Effector memory CD4-positive, alpha-beta T cell (primary cell): ENCODE measurements at places on chromosomes 2 and 18.
A peak's percentile ranks its signal among the peaks of the same experiment; 100 is the strongest.

DNA sequence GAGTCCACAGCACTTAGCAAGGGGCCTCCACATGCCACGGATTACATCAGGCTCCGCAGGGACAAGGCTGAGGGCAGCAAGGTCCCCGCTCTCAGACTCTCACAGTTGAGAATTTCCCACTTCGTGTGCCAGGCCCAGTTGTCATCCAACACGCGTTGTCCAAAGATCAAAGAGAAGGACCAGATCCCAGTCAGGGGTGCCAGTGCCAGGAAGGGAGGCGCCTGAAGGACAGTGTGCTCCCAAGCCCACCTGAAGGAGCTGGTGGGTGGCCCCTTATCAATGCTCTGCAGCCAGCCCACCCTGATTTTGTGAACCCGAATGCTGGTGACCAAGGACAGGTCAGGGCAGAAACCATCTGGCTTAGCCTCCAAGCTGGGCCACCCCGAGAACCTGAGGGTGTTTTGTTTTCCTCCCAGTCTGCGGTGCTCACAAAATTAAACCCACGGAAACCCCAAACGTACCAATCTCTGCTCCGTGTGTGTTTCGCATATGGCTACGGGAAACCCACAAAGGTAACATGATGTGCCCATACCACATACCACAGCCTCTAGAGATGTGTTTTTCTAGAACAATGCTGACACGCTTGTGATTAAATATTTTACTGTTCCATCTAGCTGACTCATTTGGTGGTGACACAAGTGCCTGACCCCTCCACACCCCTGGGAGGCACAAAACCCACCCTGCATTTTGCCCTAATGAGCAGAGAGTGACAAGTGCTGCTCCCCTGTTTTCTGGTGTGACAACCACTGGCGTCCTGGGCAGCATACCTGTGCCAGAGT lies 24.5 kb downstream of the CRACDL start:
- no peaks in the 10 kb centered on the region for H3K27me3 ChIP-seq
- no peak overlapping the region for H3K27ac ChIP-seq
- no peak for DNase-seq
- no peak overlapping the region for H3K4me3 ChIP-seq
- H3K36me3 ChIP-seq, result no peaks in the 10 kb centered on the region

DNA sequence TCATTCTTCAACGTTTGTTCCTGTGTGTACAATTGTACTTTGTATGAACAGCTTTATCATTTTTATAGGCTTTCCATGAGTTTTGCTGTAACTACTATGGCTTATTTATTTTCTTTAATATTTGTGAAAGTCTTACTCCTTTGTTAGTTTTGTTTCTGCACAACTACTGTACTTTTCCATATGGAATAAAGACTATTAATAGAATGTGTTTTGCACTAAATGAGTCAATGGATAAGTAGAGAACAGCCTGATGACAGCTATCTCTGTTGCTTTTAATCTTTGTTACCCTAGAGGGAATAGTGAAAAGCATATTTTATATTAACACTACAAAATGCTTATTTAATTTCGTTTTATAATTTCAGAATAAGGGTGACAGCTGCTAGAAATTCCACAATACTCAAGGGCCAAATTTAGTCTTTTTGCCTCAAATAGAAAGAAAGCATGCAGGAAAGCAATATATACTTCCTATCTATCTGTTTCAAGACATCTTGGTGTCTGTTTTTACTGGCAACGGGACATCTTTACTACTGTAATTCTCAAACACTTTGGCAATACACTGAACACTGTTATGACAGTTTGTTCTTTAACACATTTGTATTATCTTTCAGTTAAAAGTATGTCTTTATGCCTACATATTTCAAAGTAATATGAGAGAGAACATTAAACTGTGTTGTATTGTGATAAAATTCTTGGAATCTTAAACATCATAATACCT lies 53.9 kb downstream of the WDSUB1 start:
- no peak overlapping the region for H3K27ac ChIP-seq
- H3K36me3 ChIP-seq, result peaks cover 6% of the 10 kb centered on the region
- H3K4me1 ChIP-seq, result no peaks in the 10 kb centered on the region
- H3K27me3 ChIP-seq, result no peaks in the 10 kb centered on the region
- no peak for DNase-seq
- H3K4me3 ChIP-seq, result no peak overlapping the region

GRCh38 chr2:199315299-199316179 lies 142.2 kb downstream of the SATB2 start:
- H3K36me3 ChIP-seq, result no peaks in the 10 kb centered on the region
- H3K27me3 ChIP-seq, result no peaks in the 10 kb centered on the region

DNA sequence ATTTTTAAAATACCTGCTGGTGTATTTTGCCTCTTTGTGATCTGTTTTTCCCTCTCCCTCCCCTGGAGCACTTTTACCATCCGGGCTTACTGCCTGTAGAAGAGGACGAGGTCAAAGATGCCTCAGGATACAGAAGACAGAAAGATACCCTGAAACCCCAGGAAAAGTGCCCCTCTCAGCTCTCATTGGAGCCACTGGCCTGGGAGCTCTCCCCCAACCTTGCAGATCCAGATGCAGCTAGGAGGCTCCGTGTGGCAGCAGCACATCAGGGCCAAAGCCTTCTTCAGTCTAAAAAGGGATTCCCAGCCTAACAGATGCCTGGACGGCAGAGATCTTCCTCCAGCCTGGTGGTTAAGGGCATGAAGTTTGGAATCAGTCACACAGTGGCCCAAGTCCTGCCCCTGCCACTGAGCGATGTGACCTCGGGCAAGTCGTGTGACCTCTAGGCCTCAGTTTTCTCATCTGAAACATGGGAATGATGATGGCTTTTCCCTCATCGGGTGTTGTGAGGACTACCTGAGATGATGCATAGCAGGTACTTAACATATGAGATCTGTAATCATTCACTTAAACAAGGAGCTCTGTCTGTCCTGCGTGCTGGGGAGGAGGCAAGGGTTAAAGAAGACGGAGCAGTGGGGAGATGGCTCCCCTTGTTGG lies 239.4 kb downstream of the DYSF start:
- H3K36me3 ChIP-seq, result no peaks in the 10 kb centered on the region
- H3K4me3 ChIP-seq, result no peak overlapping the region
- H3K27ac ChIP-seq, result no peak overlapping the region
- H3K27me3 ChIP-seq, result no peaks in the 10 kb centered on the region
- no peaks in the 10 kb centered on the region for H3K4me1 ChIP-seq
- DNase-seq, result no peak

DNA sequence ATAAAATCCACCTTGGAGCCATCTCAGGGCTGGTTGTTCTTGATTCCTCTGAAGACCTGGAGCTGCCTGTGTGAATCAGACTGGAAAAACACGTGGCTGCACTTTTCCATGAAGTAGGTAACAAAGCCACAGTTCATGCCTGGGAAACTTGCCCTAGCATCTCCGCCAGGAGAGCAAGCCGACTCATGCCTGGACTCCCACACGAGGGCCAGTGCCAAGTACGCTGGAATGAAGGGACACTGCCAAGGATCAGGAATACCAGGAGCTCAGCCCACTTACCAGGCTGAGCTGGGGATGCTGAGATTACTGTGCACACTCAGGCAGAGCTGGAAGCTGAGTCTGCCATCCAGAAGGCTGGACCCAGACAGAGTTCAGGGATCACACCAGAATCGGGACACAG lies 10.9 kb upstream of the FHL2 start:
- no peak overlapping the region for H3K27ac ChIP-seq
- H3K27me3 ChIP-seq, result peaks cover 2% of the 10 kb centered on the region
- no peak for DNase-seq
- H3K36me3 ChIP-seq, result no peaks in the 10 kb centered on the region
- no peak overlapping the region for H3K4me3 ChIP-seq

DNA sequence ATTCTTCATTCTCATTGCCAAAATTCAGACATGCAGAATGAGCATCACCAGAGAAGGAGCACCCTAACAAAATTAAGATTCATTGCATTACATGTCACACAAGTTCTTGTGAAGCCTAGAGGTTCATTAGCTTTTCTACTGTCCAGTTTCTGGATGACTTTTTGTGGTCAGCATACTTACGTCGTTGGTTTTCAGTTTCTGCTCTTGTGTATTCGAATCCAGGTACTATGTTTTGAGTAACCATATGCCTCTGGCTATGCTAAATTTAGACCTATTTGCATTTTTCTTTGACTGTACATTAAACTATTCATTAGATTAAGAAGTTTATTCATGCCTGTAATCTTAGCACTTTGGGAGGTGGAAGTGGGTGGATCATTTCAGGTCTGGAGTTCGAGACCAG lies 251.3 kb downstream of the PARD3B start:
- no peak overlapping the region for H3K27ac ChIP-seq
- H3K4me1 ChIP-seq, result no peaks in the 10 kb centered on the region

GRCh38 chr2:375270-375955 lies 87.5 kb upstream of the ALKAL2 start:
- H3K4me1 ChIP-seq, result no peaks in the 10 kb centered on the region
- no peaks in the 10 kb centered on the region for H3K36me3 ChIP-seq
- H3K27ac ChIP-seq, result no peak overlapping the region

GRCh38 chr2:74884118-74884762 lies 50.3 kb downstream of the HK2 start:
- H3K4me1 ChIP-seq, result no peaks in the 10 kb centered on the region
- no peaks in the 10 kb centered on the region for H3K27me3 ChIP-seq
- no peak for DNase-seq

GRCh38 chr2:144052083-144052482 lies 467.8 kb downstream of the ZEB2 start:
- H3K36me3 ChIP-seq, result no peaks in the 10 kb centered on the region
- no peak for DNase-seq
- H3K4me1 ChIP-seq, result no peaks in the 10 kb centered on the region
- H3K4me3 ChIP-seq, result no peak overlapping the region
- no peaks in the 10 kb centered on the region for H3K27me3 ChIP-seq

GRCh38 chr2:161946489-161947107 lies 127.4 kb downstream of the DPP4 start:
- no peaks in the 10 kb centered on the region for H3K36me3 ChIP-seq
- H3K27me3 ChIP-seq, result no peaks in the 10 kb centered on the region
- H3K27ac ChIP-seq, result no peak overlapping the region
- no peaks in the 10 kb centered on the region for H3K4me1 ChIP-seq
- H3K4me3 ChIP-seq, result no peak overlapping the region

GRCh38 chr2:133484784-133485183 lies 83.5 kb downstream of the NCKAP5 start:
- no peak overlapping the region for H3K27ac ChIP-seq
- H3K36me3 ChIP-seq, result no peaks in the 10 kb centered on the region
- no peaks in the 10 kb centered on the region for H3K27me3 ChIP-seq
- no peak for DNase-seq
- no peaks in the 10 kb centered on the region for H3K4me1 ChIP-seq

GRCh38 chr18:34322365-34323289 lies 97.9 kb upstream of the NOL4 start:
- no peak for DNase-seq
- H3K36me3 ChIP-seq, result no peaks in the 10 kb centered on the region
- H3K4me3 ChIP-seq, result no peak overlapping the region
- no peak overlapping the region for H3K27ac ChIP-seq

- H3K4me3 ChIP-seq, result no peak overlapping the region
- no peaks in the 10 kb centered on the region for H3K4me1 ChIP-seq
- H3K36me3 ChIP-seq, result no peaks in the 10 kb centered on the region
- H3K27ac ChIP-seq, result no peak overlapping the region
- DNase-seq, result no peak
These were observed 128.3 kb upstream of the FSIP2 start for GRCh38 chr2:185610301-185610700.

- H3K36me3 ChIP-seq, result no peaks in the 10 kb centered on the region
- no peaks in the 10 kb centered on the region for H3K4me1 ChIP-seq
- DNase-seq, result no peak
- no peak overlapping the region for H3K4me3 ChIP-seq
- no peak overlapping the region for H3K27ac ChIP-seq
- peaks cover 6% of the 10 kb centered on the region for H3K27me3 ChIP-seq
These were observed 4.1 kb downstream of the MYO1B start for GRCh38 chr2:191249156-191249813.

- H3K4me3 ChIP-seq, result no peak overlapping the region
- no peaks in the 10 kb centered on the region for H3K36me3 ChIP-seq
- no peak overlapping the region for H3K27ac ChIP-seq
- DNase-seq, result no peak
- H3K4me1 ChIP-seq, result no peaks in the 10 kb centered on the region
These were observed 888.5 kb upstream of the FSHR start for GRCh38 chr2:50042771-50043170.

- no peaks in the 10 kb centered on the region for H3K27me3 ChIP-seq
- peaks cover 56% of the 10 kb centered on the region for H3K36me3 ChIP-seq
- no peak for DNase-seq
- H3K27ac ChIP-seq, result no peak overlapping the region
- no peak overlapping the region for H3K4me3 ChIP-seq
- peaks cover 11% of the 10 kb centered on the region for H3K4me1 ChIP-seq
These were observed 102.0 kb downstream of the ARHGAP15 start for GRCh38 chr2:143231254-143231645.

- DNase-seq, result no peak
- H3K4me1 ChIP-seq, result no peaks in the 10 kb centered on the region
- no peak overlapping the region for H3K4me3 ChIP-seq
- H3K27me3 ChIP-seq, result no peaks in the 10 kb centered on the region
- no peak overlapping the region for H3K27ac ChIP-seq
- no peaks in the 10 kb centered on the region for H3K36me3 ChIP-seq
These were observed 43.5 kb downstream of the ARMC9 start for GRCh38 chr2:231241755-231242507.

- no peak overlapping the region for H3K4me3 ChIP-seq
- no peaks in the 10 kb centered on the region for H3K27me3 ChIP-seq
These were observed 36.8 kb downstream of the KCNIP3 start for GRCh38 chr2:95333888-95334338.

- H3K27ac ChIP-seq, result no peak overlapping the region
- H3K27me3 ChIP-seq, result no peaks in the 10 kb centered on the region
- H3K36me3 ChIP-seq, result no peaks in the 10 kb centered on the region
- DNase-seq, result no peak
- no peaks in the 10 kb centered on the region for H3K4me1 ChIP-seq
- H3K4me3 ChIP-seq, result no peak overlapping the region
These were observed 16.7 kb downstream of the MAP3K2 start for GRCh38 chr2:127371037-127371436.

- no peaks in the 10 kb centered on the region for H3K27me3 ChIP-seq
- H3K4me1 ChIP-seq, result no peaks in the 10 kb centered on the region
- no peak for DNase-seq
- H3K36me3 ChIP-seq, result no peaks in the 10 kb centered on the region
- H3K4me3 ChIP-seq, result no peak overlapping the region
These were observed 150.9 kb downstream of the TWIST2 start for GRCh38 chr2:238998801-238999200.

- no peaks in the 10 kb centered on the region for H3K36me3 ChIP-seq
- H3K4me1 ChIP-seq, result peaks cover 28% of the 10 kb centered on the region
- peak; percentile 90 for DNase-seq
- H3K27ac ChIP-seq, result no peak within 1 kb of the TSS
- H3K27me3 ChIP-seq, result peaks cover 53% of the 10 kb centered on the region
- H3K4me3 ChIP-seq, result peak within 1 kb of the TSS; percentile 54
These were observed at the start of gene EGR4 for GRCh38 chr2:73293534-73294171. EGR4 (minus strand) TSS chr2:73293548; CDS start chr2:73293317, 231 bp downstream.

DNA sequence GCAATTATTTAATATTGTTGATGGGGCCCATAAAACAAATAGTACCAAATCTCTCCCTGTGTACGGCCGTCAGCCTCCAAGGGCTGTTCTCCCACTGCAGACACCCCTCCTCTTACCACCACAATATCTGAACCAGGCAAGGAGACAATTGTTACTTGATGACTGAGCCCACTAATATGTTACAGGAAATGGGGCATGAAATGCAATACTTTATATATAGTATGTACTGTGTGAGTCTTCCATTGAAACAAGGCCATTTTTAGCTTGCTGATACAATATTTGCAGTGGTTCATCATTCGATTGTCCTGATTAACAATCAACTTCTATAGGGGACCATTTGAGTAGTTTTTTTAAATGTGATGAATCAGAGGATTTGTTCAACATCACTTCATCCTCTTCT lies 307.3 kb downstream of the GBX2 start:
- H3K27me3 ChIP-seq, result no peaks in the 10 kb centered on the region
- no peak for DNase-seq
- H3K4me1 ChIP-seq, result no peaks in the 10 kb centered on the region
